ENCODE measurements at places on chromosomes 4 and X.

GRCh38 chrX:75603833-75604232 is 81.0 kb upstream of the ZDHHC15 start:
- DNase-seq: no peak

DNA sequence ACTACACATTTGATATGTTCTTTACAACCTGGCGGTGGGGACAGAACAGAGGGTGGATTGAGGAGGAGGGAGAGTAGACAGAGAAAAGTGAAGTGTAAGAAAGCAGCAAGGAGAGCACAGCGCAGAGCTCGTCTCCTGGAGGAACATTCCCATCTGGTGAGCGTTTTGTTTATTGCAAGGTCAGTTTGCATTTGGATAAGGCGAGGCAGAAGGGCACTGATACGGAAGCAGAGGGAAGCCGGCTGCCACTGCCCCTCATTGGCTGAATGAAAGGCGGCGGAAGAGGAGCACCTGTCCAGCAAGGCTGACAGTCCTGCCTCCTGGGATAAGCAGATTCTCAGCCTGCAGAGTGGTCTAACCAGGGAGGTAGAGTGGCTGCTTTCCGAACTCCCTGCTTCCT is 83.2 kb downstream of the GPR143 start:
- no peak for DNase-seq

- no peak for DNase-seq
These were observed 18.7 kb upstream of the XPNPEP2 start for GRCh38 chrX:129719931-129720530.

- DNase-seq: no peak
These were observed 2108.9 kb upstream of the TENM3 start for GRCh38 chr4:180134091-180134866.

DNA sequence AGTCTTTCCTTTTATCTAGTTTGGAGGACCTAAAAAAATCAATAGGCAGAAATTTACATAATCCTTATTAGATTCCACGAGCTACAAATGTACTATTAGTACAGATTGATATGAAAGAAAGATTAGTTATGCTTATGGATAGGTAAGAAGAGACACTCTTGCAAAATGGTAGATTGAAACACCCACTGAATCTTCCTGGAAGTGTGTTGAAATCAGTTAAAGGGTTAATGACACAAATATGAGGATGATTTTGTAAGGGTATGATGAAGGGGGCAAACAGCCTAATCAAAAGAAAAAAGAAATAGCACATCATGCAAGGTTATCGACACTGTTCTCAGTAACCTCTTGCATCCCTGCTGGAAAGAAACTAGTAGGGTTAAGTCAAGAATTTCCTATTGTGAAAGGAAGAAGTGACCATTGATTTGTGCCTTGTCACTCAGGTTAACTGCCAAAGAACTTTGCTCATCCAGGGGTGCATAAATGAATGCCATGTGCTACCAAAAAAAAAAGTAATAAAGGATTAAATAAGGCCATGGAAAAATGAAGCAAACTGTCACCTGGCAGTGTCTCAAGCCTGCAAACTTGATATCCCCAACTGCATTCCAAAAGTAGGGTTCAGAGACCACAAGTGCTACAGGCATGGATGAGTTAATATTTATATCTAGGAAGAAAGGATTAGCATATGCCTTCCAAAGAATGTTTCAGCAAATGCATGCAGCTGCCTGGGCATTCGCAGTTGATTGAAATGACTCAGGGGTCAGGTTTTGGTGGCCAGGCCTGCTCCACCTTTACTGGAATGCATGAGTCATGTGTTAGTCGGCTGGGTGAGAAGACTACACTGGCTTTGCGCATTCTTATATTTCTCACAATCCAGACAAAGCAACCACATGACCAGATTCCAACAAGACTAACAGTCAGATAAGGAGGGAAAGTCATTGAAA is 78.3 kb upstream of the ATXN3L start:
- DNase-seq: peak; percentile 84

DNA sequence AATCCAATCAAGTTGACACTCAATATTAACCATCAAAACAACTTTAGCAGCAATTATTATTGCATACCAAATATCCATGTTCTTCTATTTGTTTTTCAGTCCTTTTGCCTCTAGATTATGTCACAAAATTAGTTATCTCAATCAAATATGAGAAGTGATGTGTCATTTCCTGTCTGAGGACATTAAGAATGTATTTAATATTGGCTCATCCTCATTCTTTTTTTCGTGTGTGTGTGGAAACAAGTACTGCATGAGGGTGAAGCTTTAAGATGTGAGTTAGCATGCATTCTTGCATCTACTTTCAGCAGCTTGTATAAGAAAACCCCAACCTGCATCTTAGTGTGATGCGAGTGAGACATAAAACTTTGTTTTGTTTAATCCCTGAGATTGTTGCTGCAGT is 301.4 kb downstream of the GRIA2 start:
- no peak for DNase-seq

DNA sequence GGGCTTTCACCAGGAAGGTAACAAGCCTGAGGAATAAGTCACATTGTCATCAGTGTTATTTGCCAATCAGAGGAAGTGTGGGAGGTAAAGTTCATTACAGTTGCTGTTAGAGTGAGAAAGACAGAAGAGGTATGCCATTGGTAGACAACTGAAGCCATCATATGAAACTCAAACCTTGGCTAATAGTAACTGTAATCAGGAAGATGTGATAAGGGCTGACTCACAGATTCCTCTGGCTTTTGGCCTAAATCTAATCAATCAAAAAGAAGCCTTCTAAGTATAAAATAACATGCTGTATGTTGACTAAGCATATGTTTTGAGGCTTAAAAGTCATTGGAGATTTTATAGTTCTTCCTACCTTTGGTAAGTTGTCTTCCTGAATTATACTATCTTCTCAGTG is 242.8 kb downstream of the PCDH7 start:
- DNase-seq: no peak

- no peak for DNase-seq
These were observed 100.9 kb downstream of the LCORL start for GRCh38 chr4:17920681-17921080.

- DNase-seq: no peak
These were observed 710.6 kb upstream of the HS3ST1 start for GRCh38 chr4:12139296-12139695.

- DNase-seq: no peak
These were observed 64.6 kb downstream of the CNKSR2 start for GRCh38 chrX:21438792-21439191.

All from RWPE2 (cell line).